ENCODE measurements at places on chromosomes 7 and 10.

- no peak for DNase-seq
Measured at GRCh38 chr7:84799106-84799505, 387.8 kb downstream of the SEMA3D start.

- no peak for DNase-seq
Measured at GRCh38 chr10:6701289-6701688, 121.2 kb upstream of the PRKCQ start.

GRCh38 chr7:64045301-64046040 is at the start of gene ZNF727:
ZNF727 (plus strand) TSS chr7:64045434; CDS start chr7:64045622, 188 bp downstream.
- no peak for DNase-seq

- DNase-seq, result no peak
Measured at GRCh38 chr7:100719523-100720278, 567 bp upstream of the EPO start.

GRCh38 chr7:74099031-74099430 is 15.4 kb downstream of the LIMK1 start:
- DNase-seq, result no peak

- no peak for DNase-seq
Measured at GRCh38 chr7:48876087-48876486, 48.3 kb upstream of the CDC14C start.

DNA sequence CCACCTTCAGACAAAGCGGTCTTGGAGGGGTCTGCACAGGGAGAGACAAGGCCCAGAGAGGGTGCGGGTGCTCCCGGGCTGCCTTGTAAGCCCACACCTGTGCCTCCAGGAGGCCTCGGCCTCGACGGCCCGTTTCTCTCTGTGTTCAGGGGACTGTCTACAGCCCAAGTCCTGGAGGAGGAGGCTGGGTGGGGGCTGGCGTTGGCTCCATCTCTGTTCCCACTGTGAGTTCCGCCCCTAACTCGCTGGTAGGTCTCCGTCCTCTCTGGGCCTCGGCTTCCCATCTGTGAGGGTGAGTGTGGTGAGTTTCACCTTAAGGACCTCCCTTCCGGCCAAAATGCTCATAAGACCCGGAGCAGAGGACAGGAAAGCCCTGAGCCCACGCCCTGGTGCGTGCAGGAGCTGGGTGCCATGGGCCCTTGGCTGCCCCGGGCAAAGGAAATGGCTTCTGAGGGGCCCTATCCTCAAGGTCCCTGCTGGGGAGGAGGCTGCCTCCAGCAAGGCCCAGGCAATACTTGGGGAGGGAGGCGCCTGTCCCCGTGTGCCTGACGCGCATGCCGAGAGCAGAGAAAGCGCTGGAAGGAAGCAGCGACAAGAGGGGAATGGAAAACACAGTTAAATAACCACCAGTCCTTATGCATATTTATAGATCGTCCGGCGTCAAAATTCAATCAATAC is 276.8 kb downstream of the ELFN1 start:
- DNase-seq, result no peak

DNA sequence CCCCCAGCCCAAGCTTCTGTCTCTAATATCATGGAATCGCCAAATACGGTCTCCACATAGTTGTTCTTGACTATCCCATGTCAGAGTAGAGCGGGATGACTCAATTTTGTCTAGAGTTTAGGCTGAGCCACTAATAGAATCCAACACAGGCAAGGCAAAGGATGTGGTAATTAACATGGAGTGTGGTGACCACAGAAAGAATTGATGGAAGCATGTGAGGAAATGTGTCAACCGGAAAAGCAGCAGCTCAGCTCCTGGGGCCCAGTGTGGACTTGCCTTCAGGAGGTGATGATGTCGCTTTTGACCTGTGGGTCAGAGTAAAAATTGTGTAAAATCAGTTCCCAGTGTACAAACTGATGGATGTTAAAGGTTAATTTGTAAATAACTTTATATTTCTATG is 139.3 kb upstream of the KLF6 start:
- no peak for DNase-seq

GRCh38 chr10:77028042-77028441 is 609.6 kb downstream of the KCNMA1 start:
- DNase-seq, result no peak

DNA sequence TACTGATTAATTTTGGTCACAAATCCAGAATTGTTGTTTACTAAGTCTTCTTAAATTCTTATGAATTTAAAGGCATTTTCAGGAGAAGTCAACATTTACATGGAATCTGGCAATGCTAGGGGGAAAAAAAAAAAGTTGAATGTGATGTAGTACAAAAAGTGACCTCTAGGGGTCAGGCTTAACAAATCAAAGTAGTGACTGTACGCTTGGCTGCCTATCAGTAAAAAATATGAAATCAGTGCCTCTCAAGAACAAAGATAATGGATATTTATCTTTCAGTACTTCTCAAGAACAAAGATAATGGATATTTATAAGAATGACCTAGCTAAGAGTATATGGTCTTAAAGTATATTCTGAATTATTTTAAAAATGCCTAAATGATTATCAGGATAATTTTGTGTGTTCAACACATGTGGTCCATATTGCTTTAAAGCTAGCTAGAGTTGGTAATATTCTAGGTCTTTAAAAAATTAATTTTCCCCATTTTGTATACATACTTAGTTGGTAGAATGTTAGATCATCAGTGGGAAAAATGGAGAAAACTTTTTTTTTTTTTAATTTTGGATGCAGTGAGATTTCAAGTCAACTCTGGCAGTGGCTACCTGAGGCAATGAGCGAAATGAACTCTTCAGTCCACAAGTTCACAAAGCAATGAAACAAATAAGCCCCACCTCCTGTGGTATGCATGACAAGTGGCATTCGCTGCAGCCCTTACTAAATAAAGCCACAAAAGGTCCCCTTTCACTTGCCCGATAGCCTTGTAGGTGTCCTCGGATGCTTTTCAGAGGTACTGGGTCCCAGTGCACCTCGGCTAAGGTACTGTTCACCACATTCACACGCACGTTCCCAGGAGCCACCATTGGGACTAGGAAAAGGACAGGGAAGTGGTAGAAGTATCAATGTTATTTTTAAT is 51.2 kb upstream of the LAMB4 start:
- DNase-seq, result no peak

DNA sequence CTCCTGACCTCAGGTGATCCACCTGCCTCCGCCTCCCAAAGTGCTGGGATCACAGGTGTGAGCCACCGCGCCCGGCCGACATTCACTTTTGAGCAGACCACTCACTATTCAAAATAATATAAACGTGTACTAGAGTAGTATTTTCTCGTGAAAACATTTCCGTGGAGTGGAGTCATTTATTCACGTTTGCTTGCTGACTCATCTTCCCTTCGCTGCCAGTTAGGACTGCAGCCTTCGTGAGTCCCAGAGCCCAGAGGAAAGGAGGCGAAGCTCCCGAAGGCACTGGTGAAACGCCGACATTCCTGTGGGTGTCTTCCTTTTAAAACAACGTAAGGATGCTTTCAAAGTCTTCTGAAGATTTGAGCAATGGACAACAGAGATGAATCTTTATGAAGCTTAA is 10.9 kb upstream of the INPP5A start:
- no peak for DNase-seq

- no peak for DNase-seq
Measured at GRCh38 chr10:110615057-110615747, 28.9 kb upstream of the RBM20 start.

DNA sequence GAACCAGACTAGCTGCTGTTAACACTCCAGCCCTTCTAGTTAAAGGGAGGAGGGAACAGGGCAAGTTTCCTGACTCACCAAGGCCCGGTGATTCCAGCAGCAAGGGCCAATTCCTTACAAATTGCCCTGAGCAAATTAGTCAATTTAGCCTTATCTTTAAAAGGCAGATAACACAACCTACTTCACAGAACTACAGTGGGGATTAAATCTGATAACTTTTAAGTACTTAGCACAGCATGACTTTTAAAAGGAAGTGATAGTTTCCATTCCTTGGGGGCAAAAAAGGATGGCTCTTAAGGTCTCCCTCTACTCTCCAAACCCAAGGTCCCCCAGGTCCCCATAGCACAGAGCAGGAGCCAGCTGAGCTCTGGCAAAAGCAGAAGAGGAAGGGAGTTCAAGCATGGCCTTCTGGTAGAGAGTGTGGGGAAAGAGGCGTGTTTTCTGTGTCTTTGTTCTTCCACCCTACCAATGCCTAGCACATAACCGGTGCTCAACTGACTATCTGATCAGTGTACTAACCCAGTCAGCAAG is 4.0 kb downstream of the CDCA7L start:
- DNase-seq, result no peak

GRCh38 chr7:48424731-48425130 is 253.5 kb downstream of the ABCA13 start:
- DNase-seq, result no peak

DNA sequence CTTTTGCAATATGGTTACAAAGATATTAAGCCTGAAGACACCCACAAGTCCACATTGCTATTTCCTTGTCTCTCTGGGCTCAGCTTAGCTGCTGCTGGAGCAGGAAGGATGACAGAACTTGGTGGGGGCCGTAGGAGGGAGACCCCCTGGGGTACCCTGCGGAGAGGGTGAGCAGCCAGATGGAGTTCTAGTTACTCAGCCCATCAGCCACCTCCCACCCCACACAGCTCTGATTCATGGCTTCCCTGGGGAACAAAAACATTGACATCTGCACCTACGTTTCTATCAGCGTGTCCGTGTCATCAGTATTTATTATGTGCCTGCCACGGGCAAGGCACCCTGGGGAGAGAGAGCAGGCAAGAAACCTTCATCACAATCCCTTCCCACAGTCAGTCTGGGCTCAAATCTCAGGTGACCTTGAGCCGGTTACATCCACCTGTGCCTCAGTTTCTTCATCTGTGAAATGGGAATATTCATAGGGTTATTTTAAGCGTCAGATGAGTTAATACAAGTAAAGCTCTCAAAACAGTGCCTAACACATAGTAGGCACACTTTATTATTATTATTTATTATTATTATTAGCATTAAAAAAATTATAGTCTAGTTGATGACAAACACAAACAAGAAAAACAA is 131.5 kb downstream of the C10orf105 start:
- no peak for DNase-seq

DNA sequence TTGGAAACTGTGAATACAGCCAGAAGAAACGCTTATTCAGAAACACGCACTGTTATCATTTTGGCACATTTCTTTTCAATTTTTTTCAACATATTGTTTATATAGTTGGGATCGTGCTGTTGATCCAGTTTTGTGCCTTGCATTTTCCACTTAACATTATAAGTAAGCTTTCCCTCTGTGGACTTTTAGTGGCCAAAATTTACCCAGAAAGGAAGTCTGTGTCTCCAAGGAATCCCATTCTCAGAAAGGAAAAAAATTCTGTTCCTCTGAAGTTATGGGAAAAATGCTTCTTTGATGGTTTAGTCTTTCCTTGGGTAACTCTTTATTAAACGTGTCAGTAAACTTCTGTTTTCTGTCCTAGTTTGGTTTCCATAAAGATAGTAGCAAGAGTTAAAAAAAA is 280.0 kb downstream of the REEP3 start:
- DNase-seq, result no peak

DNA sequence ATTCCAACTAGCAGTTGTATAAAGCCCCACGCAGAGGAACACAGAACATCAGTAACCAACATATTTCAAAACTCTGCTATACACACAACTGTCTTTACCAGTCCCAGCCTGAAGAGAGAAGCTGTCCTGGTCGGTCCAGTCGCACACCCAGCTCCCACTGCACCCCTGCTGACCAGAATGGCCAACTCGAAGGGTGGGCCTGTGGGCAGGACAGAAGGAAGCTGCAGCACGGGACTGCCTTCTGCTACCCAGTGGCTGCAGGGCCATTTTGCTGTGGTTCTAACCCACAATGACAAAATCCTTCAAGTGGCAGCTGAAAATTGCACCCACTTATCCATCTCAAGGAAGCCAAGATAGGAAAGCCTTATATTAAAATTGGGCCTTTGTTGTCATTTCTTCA is 48.2 kb downstream of the GSDME start:
- peak; percentile 20 for DNase-seq

- no peak for DNase-seq
Measured at GRCh38 chr7:107201795-107202450, 33.1 kb downstream of the HBP1 start.

DNA sequence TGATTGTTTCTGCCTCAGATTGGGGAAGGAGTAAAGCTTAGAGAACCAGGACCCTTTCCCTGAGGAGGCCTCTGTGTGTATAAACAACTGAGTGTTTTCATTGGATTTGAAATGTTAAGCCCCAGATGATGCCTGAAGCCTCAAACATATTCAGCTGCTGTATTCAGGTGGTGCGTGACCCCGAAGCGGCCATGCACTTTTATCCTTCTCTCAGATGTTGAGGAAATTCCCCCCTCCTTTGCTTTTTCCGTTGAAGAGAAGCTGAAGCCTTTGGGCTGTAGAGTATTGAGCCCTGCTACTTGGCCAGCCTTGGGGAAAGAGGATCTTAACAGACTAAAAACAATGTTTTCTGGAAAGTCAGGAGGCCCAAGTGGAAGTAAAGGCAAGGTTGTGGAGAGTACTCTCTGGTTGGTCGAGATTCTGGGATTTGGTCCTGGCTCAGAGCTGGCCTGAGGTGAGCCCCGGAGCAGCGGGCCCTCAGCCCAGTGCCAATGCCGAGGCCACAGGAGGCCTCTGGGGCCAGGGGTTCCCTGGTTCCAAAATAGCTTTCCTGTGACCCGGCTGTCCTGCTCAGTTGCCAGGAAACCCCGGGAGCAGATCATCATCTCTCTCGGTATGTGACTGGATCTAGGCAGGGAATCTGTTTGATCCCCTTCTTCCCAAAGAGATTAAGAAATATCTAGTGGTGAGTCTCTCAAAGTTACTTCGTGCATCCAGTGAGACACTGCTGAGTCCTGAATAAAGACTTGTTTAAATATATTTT is 22.5 kb downstream of the FKBP6 start:
- DNase-seq, result no peak

DNA sequence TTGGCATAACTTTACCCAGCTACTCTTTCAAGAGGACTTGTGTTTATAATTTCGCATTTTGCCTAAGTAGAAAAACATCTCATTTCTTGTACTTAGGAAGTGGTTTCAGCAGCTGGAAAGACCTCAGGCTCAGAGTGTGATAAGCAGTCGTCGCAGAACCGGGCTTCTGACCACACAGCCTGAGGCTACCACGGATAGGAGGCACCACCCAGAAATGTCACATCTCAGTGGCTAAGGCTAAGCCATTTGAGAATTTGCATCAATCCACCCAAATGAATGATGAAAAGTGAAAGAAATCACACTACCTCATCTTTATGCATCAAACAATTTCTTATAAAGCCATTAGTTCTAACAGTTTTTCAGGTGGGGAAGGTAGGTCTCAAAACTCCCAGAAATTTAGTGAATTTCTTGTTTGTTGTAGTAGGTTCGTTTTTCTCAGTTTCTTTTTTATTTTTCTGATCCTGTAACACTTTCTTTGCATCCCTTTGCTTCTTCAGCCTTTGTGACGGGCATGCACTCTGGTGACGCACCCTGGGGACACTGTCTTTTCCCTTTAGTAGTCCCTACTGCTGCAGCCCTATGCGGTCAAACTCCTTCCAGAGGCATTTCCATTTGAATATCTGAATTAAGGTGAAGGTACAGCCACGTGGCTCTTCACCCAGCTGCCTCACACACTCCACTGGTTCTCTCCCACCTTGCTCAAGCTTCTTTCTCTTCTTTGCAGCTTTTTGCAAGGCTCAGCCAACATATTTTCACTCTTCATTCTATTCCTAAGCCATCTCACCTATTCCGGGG is 68.5 kb downstream of the MAP3K8 start:
- no peak for DNase-seq

GRCh38 chr10:119209035-119209735 is 1.8 kb downstream of the GRK5 start:
- DNase-seq, result peak; percentile 70

GRCh38 chr10:48612236-48612943 is 7.5 kb upstream of the ARHGAP22 start:
- peak; percentile 13 for DNase-seq
